T47D (cell line): ENCODE measurements at places on chromosomes 4 and X.

DNA sequence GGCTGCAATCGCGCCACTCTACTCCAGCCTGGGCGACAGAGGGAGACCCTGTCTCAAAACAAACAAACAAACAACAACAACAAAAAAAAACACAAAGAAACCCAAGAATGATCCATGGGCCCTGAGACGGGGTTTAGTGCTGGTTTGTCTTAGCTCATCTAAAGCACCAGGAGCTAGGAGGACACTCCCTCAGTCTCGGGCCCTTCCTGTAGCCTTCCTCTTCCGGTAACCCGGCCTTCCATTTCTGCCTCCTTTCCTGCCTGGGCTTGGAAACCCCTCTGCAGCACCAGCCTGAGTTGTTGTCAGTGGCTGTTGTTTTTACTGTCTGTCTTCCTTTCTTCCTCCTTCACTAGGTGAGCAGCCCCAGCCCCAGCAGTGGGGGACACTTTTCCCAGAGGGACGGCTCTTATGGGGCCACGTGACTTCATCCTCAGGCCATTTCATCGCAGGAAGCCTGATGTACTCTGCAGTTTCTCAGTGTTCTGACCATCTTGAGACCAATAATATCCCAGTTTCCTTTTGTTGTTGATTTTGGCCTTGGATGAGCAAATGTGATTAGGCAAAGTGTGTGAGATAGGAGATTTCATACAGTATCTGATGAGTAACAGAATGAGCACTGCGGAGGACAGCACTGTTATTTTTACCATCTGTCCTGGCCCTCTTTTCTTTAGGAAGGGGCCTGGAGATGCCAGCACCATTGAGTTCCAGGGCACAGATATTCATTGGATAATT lies 90.1 kb downstream of the ANAPC4 start:
- DNase-seq, result no peak

DNA sequence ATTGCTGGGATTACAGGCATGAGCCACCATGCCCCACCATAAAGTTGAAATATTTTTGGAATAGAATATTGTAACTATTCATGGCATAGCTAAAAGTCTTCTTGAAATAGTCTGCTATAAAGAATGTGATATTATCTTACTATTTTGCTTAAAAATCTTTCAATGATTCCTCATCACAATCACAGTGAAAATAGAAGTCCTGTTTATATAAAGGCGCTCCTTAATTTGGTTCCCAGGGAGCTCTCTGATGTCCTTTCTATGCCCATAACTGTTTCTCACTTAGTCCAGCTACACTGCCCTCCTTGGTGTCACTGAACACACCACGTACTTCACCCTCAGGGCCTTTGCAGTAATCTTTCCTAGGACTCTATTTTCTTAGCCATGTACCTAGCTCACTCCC lies 331.7 kb upstream of the GIMD1 start:
- DNase-seq, result no peak

- DNase-seq, result no peak
Observed at GRCh38 chr4:87270825-87271224, 50.4 kb upstream of the KLHL8 start.

DNA sequence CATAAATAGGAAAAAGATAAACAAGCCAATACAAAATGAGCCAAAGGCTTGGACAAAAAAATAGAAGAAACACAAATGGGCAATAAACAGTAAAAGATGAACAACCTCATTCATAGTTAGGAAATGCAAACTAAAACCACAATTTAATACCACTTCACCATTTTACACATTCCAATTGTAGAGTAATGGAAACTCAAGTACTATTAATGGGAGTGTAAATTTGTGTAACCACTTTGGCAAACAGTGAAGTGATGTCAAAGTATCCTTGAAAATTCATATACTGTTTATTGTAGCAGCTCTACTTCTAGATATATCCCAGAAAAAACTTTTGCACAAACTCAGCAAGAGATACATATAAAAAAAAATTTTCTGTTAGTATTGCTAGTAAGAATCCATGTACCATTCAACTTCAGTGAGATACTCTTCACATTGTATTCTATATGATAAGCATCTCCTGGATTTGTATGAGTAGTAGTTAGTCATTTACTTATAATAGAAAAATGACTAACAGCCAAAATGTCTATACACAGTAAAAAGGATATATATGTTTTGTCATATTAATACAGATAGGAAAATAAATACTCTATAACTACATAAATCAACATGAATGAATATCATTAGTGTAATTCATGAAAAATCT lies 229.8 kb downstream of the DKK2 start:
- no peak for DNase-seq

DNA sequence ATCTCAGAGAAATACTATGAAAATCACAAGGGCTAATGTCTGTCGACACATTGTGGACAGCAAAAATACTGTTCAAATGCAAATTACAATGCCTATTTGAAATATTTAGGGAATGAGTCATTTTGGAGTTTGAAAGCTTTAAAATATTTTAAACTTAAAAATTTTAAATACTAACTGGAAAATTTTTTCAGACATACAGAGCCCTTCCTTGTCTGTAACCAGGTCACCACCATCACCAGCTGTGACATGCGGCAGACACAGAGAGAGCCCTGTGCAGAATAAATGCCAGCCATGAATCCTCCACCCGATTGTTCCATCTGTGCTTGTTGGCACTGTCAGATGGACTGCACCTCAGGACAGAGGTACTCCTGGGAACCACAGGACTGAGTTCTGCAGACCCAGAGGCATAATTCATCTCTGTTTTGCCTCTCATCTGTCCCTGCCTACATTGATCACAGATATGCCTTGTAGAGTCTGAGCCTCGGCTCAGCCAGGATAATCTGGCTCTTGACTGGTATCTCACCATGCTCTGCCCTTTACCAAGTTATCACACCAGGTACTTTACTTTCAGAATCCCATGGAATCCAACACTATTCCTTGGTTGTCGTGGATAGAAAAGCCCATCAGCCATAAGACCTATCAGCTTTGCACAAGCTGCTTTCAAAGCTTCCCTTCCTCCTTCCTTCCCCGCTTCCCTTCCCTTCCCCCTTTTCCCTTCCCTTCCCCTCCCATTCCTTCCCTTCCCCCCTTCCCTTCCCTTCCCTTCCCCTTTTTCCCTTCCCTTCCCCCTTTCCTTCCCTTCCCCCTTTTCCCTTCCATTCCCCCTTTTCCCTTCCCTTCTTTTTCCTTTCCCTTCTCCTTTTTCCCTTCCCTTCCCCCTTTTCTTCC lies 67.2 kb downstream of the TBC1D9 start:
- DNase-seq, result no peak

DNA sequence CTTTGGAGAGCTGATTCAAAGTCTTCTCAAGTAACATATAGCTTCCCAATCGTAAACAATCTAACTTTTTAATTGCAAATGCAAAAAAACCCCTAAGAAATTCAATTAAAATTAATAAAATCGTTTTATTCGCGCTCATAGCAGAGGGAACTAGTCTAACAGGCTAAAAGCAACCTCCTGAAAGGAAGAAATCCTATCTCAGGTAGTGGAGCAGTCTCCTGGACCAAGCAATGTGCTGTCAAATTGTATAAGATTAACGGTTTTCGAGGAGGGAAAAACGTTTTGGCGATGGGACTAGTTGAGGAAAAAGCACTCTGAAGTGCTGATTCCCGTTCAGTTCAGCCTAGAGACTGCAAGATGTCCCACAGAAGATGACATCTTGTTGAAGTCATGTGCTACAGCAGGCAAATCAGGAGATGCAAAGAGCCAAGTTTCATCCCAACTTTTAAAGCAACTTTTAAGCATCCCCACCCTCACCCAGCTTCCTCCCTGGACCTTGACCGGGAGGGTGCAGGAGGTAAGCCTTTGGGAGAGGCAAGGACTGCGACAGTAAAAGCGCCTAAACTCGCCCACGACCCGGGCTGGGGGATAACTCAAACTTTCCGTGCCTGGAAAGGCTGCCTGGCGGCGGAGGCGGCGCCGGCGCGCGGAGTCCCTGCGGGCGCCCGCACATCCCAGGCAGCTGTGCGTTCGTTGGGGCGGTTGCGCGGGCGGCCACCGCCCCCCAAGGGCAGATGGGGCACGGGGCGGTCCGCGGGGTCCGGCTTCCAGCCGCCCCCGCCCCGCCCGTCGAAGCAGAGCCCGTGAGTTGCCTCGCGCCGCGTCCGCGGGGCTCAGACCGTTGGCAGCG lies 784 bp downstream of the MAP7D3 start:
- no peak for DNase-seq

DNA sequence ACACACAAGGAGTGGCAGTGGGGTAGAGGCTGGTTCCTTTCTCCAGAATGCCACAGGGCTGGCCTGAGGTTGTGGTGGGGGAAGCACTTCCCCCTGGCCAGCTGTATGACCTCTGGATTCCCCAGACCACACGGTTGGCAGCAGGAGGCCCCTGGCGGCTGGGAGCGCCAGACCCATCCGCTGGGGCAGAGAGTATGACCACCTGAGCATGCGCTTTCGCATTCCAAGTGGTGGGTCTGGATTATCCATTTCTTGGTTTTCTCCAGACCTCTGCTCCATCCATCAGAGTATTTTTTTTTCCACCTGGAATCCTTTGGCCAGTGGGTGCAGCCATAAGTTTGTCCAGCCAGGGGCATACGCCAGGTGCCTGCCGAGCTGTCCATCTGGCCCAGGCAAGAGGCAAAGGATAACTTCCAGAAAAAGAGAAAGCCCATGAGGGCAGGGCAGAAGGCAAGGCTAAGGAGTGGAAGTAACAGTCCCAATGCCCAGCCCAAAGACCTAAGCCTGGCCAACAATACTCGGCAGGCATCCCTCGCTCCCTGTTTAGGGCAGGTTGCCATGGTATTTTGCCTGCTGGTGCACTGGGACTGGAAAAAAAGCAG lies 39.3 kb downstream of the NHSL2 start:
- no peak for DNase-seq

- DNase-seq, result peak; percentile 71
Observed at GRCh38 chrX:134764202-134764785, 106.0 kb upstream of the PLAC1 start.

DNA sequence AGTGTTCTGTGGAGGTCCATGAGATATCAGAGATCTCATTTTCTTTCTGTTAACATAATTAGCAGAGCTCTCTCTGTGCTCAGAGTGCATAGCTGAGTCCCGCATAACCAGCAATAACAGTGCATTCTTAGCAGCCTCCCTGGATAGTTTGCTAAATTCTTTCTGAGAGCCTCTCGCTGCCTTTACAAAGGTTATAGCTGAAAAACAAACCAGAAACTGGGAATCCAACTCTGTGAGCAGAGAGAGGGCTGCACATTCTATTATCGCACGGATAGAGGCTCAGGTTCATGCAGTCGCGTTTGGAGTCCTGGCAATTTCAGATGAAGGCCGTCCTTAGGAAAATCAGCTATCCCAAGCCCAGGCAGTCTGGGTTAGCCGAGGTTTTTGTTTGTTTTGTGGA lies 1.2 kb downstream of the ENPP6 start:
- DNase-seq, result no peak

DNA sequence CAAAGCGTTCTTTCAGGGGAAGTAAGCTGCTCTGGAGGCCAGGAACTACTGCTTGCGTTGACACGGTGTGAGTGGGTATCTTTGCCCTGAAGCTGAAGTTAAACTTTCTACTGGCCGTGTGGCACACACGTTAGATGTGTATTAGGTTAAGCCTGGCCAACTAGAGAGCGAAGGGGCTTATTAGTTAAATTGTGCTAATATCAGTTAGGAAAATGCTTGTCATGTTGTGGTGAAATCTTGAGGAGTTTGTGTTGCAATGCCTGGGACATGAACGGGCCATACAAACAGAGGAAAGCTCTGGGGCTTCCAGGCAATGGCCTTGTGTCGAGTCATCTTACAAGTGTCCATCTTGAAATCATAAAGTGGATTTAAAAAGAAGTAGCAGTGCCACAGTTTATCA lies 62.6 kb downstream of the NSUN7 start:
- DNase-seq, result no peak
